Pancreas (tissue), 10 donors: ENCODE measurements at places on chromosomes 12 and 14.

- H3K4me1 ChIP-seq, result no peaks in the 10 kb centered on the region
- H3K4me3 ChIP-seq, result peak overlapping the region; percentile 34
- no peaks in the 10 kb centered on the region for H3K27me3 ChIP-seq
- peaks cover 18% of the 10 kb centered on the region for H3K36me3 ChIP-seq
- H3K27ac ChIP-seq, result no peak overlapping the region
Measured at GRCh38 chr14:93231129-93231979, 24.3 kb downstream of the UBR7 start.

DNA sequence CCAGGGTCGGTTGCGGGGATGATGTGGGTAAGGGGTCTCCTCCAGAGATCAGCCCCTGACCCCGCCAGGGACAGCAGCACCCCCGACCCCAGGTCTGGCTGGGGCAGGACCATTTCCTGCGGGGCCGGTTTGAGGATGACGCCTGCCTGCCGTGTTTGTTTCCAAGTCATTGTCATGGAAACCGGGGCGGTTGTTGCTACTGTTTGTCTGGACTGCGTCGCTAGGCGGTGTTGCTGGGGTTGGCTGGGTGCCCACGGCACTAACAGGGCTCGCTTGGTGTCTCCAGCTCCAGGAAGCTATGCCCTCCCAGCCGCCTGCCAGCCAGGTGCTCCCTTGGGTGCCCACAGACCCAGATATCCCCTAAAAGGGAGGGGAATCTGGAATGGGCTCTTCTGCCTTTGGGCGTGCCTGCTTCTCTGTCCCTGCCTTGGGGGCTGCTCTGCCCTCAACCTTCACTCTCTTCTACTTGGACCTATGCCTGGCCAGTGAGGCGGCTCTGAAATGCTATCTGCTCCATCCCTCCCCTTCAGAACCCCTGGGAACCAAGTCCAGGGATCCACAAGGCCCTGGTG, 4.7 kb upstream of the CRIP1 start:
- peak overlapping the region; percentile 89 for H3K27ac ChIP-seq
- no peaks in the 10 kb centered on the region for H3K36me3 ChIP-seq
- H3K27me3 ChIP-seq, result no peaks in the 10 kb centered on the region
- peak overlapping the region; percentile 42 for H3K4me3 ChIP-seq
- H3K4me1 ChIP-seq, result peaks cover 21% of the 10 kb centered on the region

GRCh38 chr12:2264651-2265232, 212.0 kb downstream of the CACNA1C start:
- H3K36me3 ChIP-seq, result no peaks in the 10 kb centered on the region
- H3K4me3 ChIP-seq, result no peak overlapping the region
- no peaks in the 10 kb centered on the region for H3K27me3 ChIP-seq
- H3K4me1 ChIP-seq, result no peaks in the 10 kb centered on the region
- DNase-seq, result no peak

- H3K4me3 ChIP-seq, result no peak overlapping the region
- H3K36me3 ChIP-seq, result no peaks in the 10 kb centered on the region
- DNase-seq, result peak; percentile 55
Measured at GRCh38 chr14:105853089-105853906, 326.9 kb downstream of the TMEM121 start.

DNA sequence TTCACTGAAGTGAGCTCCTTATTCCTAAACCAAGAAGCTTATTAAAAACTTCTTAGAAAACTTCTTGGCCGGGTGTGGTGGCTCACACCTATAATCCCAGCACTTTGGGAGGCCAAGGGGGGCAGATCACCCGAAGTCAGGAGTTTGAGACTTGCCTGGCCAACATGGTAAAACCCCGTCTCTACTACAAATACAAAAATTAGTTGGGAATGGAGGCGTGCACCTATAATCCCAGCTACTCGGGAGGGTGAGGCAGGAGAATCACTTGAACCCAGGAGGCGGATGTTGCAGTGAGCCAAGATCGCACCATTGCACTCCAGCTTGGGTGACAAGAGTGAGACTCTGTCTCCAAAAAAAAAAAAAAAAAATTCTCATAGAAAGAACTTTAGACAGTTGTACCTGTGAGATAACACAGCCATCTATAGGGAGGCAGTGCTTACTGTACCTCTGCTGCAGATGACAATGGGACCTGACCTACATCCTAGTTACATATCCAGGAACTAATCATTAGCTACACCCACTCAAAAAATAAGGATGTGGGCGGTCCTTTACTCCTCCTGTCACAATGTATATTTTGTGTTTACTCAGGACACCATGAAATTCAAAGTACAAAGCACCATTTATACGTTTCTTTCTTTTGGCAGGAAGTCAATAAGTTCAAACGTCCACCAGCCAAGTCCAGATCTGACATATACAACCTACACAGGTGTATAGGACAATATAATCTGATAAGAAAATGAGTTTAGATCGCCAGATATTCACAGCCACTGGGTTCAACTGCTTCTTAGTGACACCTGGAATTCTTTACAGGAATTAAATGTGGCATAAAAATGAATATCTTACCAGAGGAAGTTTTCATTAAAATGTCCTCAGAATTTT, 14.9 kb downstream of the STXBP6 start:
- DNase-seq, result no peak
- H3K4me3 ChIP-seq, result no peak overlapping the region
- no peaks in the 10 kb centered on the region for H3K36me3 ChIP-seq
- no peaks in the 10 kb centered on the region for H3K27me3 ChIP-seq
